NCI-H146 (cell line): ENCODE measurements at places on chromosomes 5 and 9.

DNA sequence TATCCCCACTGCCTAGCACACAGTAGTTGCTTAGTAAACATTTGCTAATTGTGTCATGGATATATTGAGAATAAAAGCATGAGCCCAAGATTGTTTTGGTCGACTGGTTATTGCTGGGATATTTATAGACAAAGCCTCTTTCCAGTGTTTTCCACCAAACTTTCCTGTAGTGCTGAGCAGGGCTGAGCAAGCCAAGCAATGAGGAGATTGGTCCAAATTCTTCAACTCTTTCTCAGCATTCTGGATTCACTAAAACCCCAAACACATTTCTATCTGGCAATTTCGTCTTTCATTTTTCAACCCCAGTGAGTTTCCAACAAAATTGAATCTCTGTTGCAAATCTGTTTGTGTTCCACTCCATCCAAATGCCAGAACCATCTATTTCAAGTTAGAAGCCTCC lies 31.9 kb upstream of the TARS1 start:
- no peak for DNase-seq

GRCh38 chr5:125012727-125013451 lies 266.4 kb upstream of the ZNF608 start:
- DNase-seq = no peak

GRCh38 chr5:174459832-174460448 lies 264.4 kb upstream of the MSX2 start:
- DNase-seq = no peak

GRCh38 chr5:52906343-52906742 lies 82.8 kb upstream of the ITGA2 start:
- DNase-seq = no peak

GRCh38 chr5:93331863-93332262 lies 249.2 kb downstream of the NR2F1-AS1 start:
- DNase-seq = no peak
